NCI-H1092 treated with DMSO at 0.1 percent for 48 hours (cell line): ENCODE measurements at places on chromosomes 1 and 21.

GRCh38 chr21:44443891-44444285 lies 11.4 kb upstream of the LRRC3 start:
- DNase-seq = no peak

GRCh38 chr1:186775036-186775435 lies 53.7 kb upstream of the PLA2G4A start:
- DNase-seq = no peak

DNA sequence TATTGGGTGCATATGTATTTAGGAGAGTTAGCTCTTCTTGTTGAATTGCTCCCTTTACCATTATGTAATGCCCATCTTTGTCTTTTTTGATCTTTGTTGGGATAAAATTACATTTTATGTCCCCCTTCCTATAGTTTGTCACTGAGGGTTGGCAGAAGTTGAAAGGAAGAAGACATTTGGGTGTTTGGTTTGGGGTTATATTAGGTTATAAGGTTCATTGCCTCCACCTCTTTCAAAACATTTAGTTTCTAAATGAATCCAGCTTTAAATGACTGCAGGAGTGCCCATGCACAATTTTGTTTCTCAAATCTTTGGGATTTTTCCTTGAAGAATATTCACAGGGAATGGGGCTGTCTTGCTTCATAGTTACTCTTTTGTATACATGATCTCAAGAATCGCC lies 14.6 kb upstream of the LGALS8 start:
- DNase-seq = no peak

GRCh38 chr1:207336559-207337467 lies 15.3 kb downstream of the CD55 start:
- DNase-seq = no peak

DNA sequence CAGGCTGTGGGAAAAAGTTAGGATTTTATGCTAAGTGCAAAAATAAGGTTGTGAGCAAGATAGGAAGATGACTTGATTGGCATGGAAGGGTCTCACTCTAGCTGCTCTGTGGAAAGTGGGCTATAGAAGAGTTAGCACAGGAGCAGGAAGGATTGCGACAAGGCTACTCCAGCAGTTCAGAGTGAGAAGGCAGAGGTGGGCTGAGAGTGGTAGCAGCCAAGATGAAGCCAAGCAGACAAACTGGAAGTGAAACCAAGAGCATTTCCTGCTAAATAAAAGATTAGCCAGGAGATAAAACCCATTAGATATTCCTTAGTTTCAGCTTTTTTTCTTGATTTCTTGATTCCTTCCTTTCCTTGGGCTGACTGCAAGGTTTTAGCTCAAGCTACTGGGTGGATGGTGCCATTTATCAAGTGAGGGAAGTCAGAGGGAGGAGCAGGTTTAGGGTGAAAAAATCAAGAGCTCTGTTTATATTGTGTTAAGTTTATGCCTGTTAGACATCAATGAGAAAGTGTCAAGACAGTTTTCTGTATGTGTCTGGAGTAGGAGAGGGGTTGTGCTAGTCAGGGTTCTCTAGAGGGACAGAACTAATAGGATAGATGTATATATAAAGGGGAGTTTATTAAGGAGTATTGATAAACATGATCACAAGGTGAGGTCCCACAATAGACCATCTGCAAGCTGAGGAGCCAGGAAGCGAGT lies 33.1 kb upstream of the ZNF644 start:
- no peak for DNase-seq

DNA sequence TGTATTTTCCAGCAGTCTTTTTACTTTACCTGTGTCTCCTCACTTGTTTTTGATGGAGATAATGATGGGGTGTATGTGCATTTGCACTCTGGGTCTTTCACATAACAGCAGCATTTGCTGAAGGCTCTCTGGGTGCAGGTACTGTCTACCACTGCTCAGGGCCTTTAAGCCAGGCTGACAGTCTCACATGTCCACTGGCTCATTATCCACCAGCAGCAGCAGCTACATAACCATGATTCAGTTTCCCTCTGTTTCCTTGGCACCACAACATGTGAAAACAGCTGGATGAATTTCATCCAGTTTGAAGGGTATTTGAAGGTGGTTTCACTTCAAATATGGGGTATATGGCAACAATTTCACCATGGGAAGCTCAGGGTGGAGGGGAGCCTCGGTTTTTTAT lies 41.2 kb upstream of the ROR1 start:
- no peak for DNase-seq

- DNase-seq = peak; percentile 90
These were observed 53.0 kb downstream of the PBX1 start for GRCh38 chr1:164611754-164612642.

DNA sequence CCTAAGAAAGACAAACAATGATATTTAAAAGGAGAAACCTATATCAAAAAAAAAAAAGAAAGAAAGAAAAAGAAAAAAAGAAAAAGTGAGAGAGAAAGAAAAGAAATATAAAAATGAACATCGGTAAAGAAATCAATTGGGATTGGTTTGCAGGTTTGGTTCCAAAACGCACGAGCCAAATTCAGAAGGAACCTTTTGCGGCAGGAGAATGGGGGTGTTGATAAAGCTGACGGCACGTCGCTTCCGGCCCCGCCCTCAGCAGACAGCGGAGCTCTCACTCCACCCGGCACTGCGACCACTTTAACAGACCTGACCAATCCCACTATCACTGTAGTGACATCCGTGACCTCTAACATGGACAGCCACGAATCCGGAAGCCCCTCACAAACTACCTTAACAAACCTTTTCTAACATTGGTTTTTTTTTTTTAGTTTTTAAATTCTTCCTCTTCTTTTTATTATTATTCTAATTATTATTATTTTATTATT lies 11.7 kb downstream of the LHX9 start:
- peak; percentile 13 for DNase-seq

DNA sequence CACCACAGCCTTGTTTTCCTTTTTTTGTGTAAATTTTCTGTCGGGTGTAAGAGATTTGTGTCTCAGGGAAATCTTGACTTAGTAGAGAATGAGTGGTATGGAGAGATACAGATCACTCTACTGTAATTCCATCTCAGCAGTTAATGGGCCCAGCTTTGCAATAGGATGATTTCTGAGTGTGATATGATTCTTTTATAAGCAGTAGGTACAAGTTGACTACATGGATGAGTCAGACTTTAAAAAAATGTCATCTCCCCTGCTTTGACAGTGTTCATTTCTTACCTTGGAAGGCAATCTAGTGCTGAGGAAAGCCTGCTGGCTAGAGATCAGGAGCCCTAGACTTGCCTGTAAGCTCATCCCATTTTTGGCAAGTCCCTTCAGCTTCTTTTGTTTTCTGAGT lies 261.9 kb downstream of the RYR2 start:
- DNase-seq = no peak

GRCh38 chr21:44590311-44590721 lies 2.0 kb downstream of the KRTAP10-6 start:
- no peak for DNase-seq

DNA sequence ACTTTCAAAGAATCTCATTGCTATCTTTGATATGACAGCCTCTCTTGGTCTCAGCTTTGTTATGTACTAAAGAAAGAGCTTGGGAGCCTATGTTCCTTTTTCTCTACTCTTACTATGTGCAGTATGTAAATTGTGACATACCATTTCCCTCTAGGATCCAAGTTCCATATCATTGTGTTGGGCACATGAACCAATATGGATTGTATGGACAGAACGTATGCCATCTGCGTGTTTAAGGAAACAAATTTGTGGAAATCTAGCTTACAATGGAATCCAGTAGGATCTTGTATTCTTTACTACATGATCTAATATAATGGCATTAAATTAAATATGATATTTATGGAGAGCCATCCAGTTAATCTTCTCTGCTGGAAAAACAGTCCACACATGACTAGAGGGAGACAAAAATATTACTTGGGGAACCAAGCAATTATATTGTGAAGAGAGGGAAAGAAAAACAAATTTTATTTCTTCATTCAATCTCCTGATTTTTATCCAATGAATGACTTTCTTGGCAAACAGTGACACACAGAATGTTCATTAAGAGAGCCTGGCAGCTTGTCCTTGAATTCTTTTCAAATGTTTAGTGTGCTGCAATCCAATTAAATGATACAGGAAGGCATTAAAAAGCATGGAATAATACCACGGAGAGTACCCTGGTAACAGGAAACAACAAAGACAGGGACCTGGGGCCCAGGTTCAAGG lies 106.5 kb upstream of the DAB1 start:
- DNase-seq = no peak

DNA sequence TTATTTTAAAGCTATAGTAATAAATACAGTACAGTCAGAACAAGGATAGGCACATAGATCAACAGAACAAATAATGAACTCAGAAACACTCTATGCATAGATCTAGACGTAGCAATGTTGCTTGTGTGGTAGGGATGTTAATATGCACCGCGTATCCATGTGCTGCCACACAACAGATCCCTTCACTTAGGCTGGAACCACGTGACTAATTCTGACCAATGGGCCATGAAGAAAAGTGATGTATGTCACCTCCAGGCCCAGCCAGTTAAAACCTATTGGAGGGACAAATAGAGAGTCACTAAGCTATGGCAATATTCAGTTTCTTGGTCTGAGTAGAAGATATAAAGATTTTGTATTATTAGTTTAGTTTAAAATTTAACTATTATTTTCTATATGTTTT lies 91.4 kb downstream of the ADAMTS1 start:
- no peak for DNase-seq

GRCh38 chr1:55447488-55447887 lies 232.3 kb upstream of the USP24 start:
- DNase-seq = no peak

- no peak for DNase-seq
These were observed 66.7 kb upstream of the GUCA2A start for GRCh38 chr1:42231253-42231652.

GRCh38 chr1:6052543-6053205 lies 7.0 kb downstream of the KCNAB2 start:
- peak; percentile 97 for DNase-seq

DNA sequence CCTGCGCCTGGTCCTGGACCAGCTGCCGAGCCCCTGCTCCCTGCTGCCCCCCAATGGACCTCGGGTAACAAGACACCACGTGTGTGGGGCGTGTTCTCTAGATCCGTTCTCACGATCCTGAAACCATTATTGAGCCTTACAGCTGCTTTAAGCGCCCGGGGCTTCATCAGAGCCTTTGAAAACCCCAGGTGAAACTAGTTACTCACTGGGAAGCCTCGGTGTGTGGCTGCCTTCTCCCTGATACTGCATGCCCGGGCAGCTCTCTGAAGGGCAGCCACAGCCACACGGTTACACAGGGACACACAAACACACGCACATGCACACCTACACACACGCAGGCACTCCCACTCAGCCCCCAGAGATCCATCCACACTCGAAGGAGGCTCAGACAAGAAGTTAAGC lies 5.3 kb downstream of the HES2 start:
- peak; percentile 60 for DNase-seq

GRCh38 chr1:30353637-30354036 lies 369.7 kb downstream of the MATN1 start:
- DNase-seq = peak; percentile 39

DNA sequence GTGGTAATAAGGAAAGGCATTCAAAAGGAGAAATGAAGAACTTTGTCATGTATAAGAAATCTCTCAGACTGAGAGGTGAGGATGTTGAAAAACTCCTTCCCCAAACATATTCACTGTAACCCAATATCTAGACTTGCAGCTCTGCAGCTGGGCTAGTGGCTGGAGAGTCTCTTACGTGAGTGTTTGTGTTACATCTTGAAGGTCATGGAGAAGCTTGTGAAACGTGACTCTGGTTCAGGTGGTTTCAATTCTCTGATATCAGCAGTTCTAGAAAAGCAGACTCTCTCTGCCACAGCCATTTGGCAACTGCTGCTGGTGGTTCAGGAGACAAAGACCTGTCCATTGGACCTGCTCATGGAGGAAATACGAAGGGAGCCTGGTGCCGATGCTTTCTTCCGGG lies 55.0 kb upstream of the EPHA8 start:
- DNase-seq = peak; percentile 92

DNA sequence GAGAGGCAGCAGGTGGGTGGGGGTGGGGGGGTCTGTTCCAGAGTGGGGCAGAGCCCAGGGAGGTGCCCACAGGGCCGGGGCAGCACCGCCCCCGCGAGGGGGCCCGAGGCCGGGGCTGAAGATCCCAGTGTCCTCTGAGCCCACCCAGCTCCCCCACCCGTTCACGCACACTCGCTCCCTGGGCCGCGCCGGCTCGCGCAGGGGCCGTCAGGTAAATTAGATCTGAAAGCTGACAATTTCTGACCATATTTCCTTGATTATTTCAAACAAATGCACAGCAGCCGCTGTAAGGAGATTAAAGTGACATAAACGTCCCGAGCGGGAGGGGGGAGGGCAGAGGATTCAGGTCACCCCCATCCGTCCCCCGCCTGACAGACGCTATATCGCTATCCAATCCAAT lies 118.0 kb downstream of the CASZ1 start:
- DNase-seq = no peak

DNA sequence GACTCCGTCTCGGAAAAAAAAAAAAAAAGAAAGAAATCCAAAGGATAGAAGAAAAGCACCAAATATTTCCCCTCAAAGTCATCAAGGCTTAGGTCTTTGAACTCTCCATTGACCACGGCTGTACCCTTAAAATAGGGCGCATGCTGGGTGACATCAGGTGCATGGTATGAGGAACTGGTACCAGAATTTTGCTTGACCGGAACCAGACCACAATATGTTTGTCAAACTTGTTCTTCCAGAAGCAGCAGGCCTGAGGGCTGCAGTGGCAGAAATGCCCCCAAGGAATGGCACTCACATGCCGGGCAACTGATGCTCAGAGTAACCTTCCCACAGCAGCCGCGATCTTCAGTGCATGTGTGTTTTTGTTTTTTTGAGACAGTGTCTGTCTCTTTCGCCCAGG lies 21.0 kb downstream of the RCC1 start:
- DNase-seq = no peak

- DNase-seq = no peak
These were observed 22.3 kb downstream of the CTTNBP2NL start for GRCh38 chr1:112418099-112418892.

DNA sequence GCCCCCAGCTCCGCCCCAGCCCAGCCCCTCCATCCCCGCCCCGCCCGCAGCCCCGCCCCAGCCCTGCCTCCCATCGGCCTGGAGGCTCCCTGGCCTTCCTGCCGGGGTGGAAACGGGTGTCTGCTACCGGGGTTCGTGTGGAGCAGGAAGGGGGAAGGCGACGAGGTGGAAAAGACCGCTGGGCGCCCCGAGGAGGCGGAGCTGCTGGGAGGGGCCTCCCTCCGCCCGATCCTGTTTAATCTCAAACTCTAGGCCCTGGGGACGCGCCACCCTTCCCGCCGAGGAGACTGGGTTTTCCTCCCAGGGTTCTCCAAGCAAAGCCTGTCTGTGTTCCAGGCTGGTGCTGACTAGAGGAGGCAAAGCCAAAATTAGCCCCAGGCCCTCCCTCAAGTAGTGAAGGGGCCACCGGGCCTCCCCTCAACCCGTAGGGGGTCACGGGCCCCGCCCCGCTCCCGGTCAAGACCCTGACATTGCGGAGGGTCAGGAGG lies 16.2 kb upstream of the TTLL10 start:
- DNase-seq = no peak

DNA sequence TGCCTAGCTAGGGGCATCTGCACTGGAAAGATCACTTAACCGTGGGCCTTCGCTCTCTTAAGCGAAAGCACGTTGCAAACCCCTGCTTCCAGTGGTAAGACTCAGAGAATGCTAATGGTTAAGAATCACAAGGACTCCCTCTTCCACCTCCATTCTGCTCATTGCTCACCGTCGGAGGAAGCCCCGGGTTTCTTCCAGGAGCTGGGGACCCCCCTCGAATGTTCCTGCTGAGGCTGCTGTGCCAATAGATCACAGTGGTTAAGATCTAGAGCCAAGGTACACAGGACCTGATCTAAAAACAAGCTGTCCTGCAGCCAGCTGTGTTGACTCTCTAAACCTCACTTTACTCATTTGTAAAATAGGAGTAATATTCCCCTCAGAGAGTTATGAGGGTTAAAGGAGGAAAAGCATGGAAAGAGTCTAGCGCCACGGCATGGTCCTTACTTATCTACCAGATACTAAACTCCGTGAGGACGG lies 765 bp downstream of the VAMP3 start:
- no peak for DNase-seq
